ENCODE measurements at places on chromosomes 1 and 21.

GRCh38 chr1:176959191-176959820 lies 205.2 kb downstream of the ASTN1 start:
- no peak for DNase-seq

GRCh38 chr1:57463343-57463742 lies 39.5 kb upstream of the DAB1 start:
- DNase-seq: no peak

DNA sequence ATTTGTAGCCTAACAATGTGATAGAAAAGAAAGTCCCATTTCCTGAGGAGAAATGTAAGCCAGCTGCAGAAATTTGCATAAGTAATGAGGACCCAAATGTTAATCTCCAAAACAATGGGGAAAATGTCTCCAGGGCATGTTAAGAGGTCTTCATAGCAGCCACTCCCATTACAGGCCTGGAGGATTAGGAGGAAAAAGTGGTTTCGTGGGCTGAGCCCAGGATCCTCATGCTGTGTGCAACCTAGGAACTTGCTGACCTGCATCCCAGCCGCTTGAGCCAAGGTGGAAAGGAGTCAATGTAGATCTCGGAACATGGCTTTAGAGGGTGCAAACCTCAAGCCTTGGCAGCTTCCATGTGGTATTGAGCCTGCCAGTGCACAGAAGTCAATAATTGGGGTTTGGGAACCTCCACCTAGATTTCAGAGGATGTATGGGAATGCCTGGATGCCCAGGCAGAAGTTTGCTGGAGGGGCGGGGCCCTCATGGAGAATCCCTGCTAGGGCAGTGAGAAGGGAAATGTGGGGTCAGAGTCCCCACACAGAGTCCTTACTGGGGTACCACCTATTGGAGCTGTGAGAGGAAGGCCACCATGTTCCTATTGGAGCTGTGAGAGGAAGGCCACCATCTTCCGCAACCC lies 14.2 kb upstream of the F13B start:
- DNase-seq: no peak

- DNase-seq: no peak
These were observed 4.9 kb downstream of the RD3 start for GRCh38 chr1:211487082-211487481.

DNA sequence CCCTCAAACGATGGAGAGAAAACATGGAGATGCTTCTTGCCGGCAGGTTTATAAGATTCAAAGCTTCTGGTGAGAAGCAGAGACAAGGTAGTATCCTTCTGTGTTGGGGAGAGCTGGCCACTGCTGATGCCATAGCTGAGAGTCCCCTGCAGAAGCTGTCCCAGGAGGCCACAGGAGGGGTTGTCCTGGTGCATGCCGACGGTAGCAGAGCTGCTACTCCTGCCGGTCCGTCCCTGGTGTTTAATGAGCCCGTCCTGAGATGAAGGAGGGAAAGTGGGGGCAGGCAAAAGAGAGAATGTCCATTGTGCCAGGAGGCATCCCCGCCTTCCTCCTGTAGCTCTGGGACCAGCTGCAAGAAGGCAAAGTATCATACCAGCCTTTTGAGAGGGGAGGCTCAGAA lies 10.4 kb upstream of the C2CD2 start:
- DNase-seq: no peak
